ENCODE measurements at places on chromosomes 7 and 10. TPM values are rescaled to one million over a fixed set of nuclear protein-coding genes. Genes with fewer than 3 reads are reported as not detected.

Gene GNGT1
- total RNA-seq = not detected

Gene GPR141
- not detected for total RNA-seq

Gene EMX2
- total RNA-seq = not detected

Gene FBXO24
- 1.2 TPM for total RNA-seq

All from T-helper 2 cell treated with Interferon-gamma antibody and Interleukin-4, amounts not matched to agents 100 ng/mL and 5 ng/mL, for 36 hours (primary cell).